ENCODE measurements at places on chromosomes 1 and 21.

GRCh38 chr21:30625449-30626165 is 5.2 kb downstream of the KRTAP20-4 start:
- DNase-seq = no peak

GRCh38 chr1:27954186-27954585 is 5.6 kb upstream of the XKR8 start:
- DNase-seq = no peak

GRCh38 chr1:99232172-99232571 is 32.1 kb upstream of the PLPPR4 start:
- no peak for DNase-seq

- no peak for DNase-seq
These were observed 262.9 kb downstream of the PTPRU start for GRCh38 chr1:29499104-29499650.

GRCh38 chr1:40383095-40383487 is 9.6 kb downstream of the SMAP2 start:
- no peak for DNase-seq

DNA sequence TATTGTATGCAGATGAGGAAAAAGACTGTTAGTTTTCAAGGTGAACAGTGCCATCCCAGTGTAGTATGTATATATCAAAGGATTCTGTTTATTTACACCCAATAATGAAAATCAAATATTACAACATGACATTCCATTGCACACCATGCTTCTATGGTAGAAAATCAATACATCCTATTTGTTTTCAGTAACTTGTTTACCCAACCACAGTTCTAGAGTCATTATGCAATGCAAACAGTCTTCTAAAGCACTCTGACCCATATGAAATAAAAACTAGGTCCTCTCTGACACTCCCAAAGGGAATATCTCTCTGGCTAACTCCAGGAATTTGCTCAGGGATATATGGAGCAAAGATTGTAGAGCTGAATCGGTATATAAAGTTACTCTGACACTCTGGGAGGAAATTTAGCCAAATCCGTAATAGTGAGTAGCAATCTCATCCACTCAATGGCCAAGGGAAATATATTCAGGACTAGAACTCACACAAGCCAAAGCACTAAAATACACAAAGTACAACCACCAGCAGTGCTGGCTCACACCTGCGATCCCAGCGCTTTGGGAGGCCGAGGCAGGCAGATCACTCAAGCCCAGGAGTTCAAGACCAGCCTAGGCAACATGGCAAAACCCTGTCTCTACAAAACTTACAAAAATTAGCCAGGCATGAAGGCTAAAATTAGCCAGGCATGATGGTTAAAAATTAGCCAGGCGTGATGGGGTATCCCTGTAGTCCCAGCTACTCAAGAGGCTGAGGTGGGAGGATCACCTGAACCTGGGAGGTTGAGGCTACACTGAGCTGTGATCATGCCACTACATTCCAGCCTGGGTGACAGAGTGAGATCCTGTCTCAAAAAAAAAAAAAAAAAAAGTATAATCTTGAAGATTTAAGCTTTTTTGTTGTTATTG is 75.2 kb downstream of the RERE start:
- DNase-seq = no peak

- no peak for DNase-seq
These were observed 3.2 kb downstream of the DMBX1 start for GRCh38 chr1:46492871-46493270.

DNA sequence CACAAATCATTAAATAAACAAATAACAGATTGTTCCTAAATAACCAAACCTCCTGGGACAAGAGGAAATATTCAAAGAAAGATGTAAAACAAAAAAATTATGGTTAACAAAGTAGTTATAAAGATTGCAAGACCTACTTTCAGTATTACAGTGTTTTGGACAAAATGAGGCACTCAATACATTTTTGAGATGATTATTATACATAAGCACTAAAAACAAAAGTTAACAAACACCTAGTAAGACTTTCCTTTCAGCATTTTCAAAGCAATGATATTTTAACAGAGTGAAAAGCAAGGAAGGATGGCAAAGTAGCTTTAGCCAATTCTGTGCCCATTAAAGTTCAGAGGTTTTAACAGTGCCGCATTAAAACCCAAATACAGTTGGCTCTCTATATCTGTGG is 17.2 kb downstream of the OMA1 start:
- DNase-seq = no peak

DNA sequence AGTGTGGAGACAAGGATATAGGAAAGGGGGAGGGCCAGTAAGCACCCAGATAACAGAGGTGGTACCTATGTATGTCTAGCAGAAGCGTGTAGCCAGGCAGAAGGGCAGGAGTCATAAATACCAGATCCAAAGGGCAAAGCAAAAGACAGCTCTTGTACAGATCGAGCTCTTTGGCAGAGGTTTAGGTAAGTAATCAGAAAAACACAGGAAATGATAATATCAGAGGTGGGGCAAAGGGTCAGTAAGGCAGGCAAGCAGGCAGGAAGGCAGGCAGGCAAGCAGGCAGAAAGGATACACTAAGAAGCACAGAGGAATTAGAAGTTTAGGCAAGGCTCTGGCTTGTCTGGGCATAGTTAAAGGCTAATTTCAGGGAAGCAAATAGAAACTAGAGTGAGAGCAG is 22.7 kb upstream of the SLFNL1 start:
- no peak for DNase-seq

- DNase-seq = no peak
These were observed 21.8 kb downstream of the MFSD2A start for GRCh38 chr1:39976732-39977131.

GRCh38 chr1:26779098-26779668 is 8.6 kb upstream of the PIGV start:
- no peak for DNase-seq

DNA sequence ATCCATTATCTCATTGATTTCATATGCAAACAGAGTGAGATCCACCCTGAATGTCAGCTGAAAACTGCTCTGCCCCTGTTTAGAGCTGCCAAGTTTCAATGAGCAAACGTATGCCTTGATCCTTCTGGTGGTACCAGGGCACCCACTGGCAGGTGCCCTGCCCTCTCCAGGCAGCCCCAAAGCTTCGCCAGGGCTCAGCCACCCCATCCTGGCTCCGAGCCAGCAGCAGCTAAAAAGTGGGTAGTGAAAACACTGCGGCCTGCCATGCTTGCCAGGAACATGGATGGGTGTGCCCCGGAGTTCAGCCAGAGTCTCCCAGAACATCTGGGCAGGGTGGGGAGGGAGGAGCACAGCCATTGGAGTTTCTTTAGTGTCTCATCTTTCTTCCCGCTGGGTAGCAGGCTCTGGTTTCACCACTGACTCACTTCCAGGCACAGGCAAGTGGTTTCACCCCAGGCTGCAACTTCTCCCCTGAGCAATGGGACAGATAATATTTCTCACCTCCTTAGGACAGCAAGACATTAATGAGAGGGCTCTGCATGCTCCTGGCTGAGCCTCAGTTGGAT is 8.1 kb upstream of the LMX1A start:
- no peak for DNase-seq

DNA sequence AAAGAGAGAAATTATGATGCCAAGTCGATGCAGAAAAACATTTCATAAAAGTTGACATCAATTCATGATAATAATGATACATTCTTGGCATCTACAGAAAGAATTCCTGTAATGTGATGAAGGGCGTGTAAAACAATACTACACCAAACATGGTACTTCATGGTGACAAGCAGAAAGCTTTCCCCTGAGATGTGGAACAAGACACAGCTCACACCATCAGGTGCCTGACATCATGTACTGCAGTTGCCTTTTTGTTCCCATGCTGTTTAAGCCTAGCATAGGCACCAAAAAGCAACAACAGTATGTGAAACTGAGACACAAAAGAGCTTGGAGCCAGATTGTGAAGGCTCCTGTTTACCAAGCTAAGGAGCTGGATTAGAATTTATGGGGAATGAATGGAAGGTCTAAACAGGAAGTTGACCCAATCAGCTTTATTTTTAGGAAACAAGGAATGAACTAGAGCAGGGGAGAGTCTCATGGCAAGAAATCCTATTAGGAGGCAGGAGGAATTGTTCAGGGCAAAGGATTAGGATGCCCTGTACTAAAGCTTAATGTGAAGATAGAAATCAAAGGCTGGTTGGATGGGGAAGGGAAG is 67.2 kb downstream of the SYDE2 start:
- no peak for DNase-seq

DNA sequence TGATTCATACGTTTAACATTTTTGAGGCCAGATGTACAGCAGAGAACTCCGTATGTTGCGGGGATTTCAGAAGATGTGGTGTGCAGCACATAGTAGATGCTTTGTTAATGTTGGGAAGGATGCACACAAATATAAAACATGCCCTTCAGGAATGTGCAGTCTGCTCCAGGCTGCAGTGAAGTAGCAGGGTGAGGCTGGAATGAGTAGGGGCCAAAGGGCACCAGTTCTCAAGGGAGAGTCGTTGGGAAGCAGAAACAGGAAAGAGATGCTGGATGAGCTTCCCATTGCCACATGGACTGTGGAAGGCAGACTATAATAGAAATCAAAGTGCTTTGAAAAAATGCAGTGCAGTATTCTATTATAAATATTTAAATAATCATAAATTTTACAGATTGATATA is 126.9 kb downstream of the NOS1AP start:
- peak; percentile 21 for DNase-seq

- DNase-seq = no peak
These were observed 15.8 kb upstream of the VCAM1 start for GRCh38 chr1:100703716-100704115.

GRCh38 chr1:228770779-228771223 is 35.5 kb downstream of the RHOU start:
- DNase-seq = no peak

DNA sequence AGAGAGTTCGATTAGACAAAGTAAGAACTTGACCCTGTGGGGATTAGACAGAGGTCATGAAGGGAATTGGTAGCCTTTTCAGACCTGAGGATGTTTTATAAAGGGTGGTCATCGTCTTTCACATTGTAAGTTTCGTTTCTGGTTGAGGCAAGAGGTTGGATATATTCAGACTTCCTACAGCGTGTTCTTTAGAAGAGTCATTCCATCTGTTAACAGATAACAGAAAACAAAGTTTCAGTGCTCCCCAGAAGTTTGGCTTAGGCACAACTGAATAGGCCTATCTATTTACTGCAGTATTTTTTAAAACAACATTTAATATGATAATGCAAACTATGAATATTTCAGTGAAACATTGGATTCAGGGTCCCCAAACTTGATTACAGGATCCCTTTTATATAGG is 17.1 kb upstream of the IVNS1ABP start:
- DNase-seq = no peak

DNA sequence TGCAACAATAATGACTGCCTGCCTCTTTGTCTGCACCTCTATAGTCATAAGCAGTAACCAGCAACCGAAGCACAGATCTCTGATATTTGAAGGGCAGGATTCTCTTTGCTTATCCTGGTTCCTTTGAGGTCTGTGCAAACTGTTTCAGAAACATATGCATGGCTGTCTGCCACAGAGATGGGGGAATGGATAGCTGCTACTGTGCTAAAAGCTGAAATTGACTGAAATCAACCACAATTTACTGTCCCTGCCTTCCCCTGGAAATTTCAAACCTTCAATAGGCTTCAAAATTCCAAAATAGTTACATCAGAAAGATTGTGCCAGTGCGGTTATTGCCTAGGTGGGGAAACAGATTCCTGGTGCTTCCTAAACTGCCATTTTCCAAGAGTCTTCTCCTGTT is 136.8 kb upstream of the GORAB start:
- DNase-seq = no peak

DNA sequence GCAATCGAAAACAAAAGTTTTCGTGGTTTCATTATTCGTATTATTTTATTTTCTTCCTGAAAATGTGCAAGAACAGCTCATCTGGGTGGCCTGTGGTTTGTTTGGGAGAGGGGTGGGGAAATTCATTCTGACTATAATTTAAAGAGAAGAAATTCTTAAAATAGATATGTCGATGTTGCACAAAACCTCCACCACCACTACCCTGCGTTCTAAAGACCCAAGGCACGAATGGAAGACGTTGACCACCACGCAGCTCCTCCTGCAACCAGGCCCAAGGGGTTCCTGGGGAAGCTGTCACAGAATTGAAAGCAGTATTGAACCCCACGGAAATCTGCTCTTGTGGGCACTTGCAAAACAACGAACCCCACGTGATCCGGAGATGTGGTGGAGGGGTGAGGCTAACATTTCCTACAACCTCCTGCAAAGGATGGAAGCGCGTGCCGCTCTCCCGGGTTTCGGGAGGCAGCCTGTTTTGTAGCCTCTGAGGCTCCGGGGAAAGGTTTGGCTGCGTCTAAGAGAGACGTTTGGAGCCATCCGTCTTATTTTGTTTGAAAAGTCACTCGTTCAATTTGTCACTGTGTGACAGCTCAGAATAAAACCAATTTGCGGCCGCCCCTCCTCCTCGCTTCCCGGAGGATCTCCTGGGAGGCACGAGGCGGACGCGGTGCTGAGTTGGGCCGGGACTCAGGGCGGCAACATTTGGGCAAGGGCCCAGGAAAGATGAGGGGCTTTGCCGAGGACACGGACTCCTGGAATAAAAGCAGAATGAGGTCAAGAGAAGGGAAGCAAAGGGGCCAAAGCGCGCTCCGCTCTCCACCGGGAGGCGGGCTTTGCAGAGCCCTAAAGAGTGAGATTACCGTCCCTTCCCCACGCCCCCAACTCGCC is 810 bp upstream of the HLX start:
- no peak for DNase-seq

DNA sequence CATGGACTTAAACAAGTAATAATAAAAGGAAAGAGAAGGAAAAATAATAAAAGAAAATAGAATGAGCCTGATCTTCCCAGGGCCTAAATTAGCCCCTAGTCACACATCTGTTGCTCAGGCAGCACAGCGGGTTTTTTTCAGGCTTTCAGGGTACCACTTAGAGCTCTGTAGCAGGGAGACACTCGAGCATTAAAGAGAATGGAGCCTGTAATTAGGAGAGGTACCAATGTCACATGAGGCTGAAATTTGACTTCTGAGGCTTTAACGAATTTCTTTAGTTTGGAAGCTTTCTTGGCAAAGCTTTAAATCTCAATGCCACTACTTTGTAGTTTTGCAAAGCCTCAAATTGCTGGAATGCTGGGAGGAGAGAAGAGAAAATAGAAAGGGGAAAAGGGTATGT is 116.3 kb downstream of the AK5 start:
- no peak for DNase-seq

DNA sequence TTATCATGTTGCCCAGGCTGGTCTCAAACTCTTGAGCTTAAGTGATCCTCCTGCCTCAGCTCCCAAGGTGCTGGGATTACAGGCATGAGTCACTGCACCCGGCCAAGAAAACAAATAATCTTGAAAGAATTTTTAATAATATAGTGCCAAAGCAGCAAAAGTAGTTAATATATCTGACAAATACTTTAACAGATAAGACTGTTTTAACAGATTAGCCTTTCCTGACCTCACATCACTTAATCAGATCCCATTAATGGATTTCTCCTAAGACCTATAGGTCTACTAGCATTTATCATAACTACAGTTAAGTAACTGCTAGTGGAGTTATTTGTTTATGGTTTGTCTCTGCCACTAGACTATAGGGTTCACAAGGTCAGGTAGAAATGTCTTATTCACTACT is 61.1 kb upstream of the HP1BP3 start:
- no peak for DNase-seq

DNA sequence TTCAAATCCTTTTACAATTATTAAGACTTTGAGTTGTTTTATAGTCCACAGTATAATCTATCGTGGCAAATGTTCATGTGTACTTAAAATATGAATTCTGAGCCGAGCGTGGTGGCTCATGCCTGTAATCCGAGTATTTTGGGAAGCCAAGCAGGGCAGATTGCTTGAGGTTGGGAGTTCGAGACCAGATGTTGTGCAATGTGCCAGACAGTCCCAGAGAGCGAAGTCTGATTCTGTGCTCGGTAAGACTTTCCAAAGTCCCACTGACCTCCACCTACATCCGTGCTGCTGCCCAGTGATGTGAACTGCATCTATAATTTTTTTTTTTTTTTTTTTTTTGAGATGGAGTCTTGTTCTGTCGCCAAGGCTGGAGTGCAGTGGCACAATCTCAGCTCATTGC is 52.2 kb downstream of the VPS26C start:
- no peak for DNase-seq

Data from hepatocyte (in vitro differentiated cells).